NCI-H2171 treated with DMSO at 0.1 percent for 48 hours (cell line): ENCODE measurements at places on chromosomes 3 and 15.
A peak's percentile ranks its signal among the peaks of the same experiment; 100 is the strongest.

- DNase-seq, result no peak
Observed at GRCh38 chr3:53261712-53262111, 5.9 kb upstream of the TKT start.

GRCh38 chr3:4501437-4501836 is 8.3 kb downstream of the ITPR1 start:
- DNase-seq, result no peak

GRCh38 chr15:73782344-73782959 is 29.3 kb upstream of the INSYN1 start:
- DNase-seq, result peak; percentile 5

GRCh38 chr3:65676580-65676979 is 362.1 kb downstream of the MAGI1 start:
- no peak for DNase-seq

- DNase-seq, result no peak
Observed at GRCh38 chr15:55394694-55395093, 13.5 kb downstream of the CCPG1 start.

GRCh38 chr15:95590533-95591044 is 739.9 kb upstream of the NR2F2 start:
- no peak for DNase-seq

DNA sequence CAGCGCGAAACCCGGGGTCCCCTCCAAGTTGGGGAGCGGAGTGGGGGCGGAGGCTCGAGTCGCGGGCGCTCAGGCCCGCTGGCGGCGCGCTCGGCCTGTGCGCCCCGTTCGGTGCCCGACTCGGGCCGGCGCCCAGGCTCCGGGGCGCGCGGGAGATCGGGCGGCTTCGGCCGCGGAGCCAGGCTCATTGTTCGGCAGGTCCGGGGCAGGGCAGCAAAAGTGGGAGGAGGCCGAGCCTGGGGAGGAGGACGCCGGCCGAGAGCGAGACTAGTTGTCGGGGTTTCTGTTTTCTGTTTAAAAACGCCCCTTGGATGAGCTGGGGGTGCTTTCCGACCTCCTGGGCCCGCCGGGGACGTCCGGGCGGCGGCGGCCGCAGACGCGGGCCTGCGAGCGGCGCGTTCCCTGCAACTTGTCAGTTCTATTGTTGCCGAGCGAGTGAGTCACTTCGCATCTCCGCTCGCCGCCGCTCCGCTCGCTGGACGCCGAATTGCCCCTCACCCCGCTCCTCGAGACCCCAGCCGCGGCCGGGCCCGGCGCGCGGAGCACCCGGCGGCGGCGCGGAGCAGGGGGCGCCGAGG is 676 bp downstream of the TCF12 start:
- DNase-seq, result peak; percentile 33

- DNase-seq, result peak; percentile 68
Observed at GRCh38 chr15:72231833-72232478, 966 bp upstream of the PKM start.

DNA sequence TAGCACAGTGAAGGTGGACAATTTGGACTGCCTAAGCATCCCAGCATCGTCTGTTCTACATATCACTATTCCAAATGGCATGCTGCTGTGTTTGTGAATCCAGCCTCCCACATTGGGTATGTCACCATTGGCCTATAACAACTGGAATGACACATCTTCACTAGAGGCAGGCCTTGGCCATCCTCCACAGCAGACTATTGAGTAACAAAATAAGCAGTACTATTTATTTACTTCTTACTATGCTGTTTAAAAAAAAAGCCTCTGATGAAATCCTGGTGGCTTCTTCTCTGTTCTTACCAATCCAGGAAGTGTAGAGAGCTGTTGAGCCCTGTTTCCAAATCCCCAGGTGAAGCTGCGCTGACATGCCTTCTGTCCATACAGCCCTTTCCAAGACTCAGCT is 30.6 kb upstream of the CERS3 start:
- no peak for DNase-seq

DNA sequence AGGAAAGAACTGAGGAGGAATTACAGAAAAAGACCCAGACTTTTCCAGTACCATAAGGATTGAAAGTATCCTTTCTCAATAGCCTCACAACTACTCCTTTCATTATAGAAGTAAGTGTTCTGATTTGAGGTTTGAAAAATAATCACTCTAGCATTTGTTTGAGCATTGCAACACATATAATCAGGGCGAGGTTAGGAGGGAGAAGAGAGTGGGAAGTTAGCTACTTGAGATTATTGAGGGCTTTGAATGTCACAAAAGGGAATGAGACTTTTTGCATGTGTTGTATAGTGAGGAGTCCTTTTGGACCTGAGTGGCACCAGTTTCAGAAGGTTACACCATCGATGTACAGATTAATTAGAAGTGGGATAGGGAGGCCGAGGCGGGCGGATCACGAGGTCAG is 65.2 kb upstream of the TNIK start:
- no peak for DNase-seq

- DNase-seq, result no peak
Observed at GRCh38 chr3:3037156-3037555, 73.0 kb downstream of the IL5RA start.

DNA sequence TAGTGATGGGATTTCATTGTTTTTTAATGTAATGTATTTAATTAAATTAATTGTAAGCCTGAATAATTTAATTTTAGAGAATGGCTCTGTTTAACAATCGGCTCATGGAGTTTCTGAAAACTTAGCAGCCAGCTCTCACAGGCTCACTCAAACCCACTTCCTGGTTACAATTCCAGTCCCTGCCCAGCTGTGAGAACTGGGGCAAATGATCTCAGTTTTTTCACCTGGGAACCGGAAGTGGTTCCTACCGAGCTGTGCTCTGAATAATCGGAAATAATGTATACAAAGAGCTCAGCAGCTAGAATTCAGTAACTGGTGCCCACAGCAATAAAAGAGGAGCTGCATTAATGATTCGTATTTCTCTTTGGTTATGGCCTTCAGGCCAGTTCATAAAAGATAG is 244.3 kb upstream of the MCTP2 start:
- no peak for DNase-seq

- DNase-seq, result no peak
Observed at GRCh38 chr3:122680475-122681283, at the start of gene PARP14. PARP14 (plus strand) TSS chr3:122680839; CDS start chr3:122680884, 45 bp downstream.

- no peak for DNase-seq
Observed at GRCh38 chr3:126126286-126126685, 42.4 kb upstream of the SLC41A3 start.

DNA sequence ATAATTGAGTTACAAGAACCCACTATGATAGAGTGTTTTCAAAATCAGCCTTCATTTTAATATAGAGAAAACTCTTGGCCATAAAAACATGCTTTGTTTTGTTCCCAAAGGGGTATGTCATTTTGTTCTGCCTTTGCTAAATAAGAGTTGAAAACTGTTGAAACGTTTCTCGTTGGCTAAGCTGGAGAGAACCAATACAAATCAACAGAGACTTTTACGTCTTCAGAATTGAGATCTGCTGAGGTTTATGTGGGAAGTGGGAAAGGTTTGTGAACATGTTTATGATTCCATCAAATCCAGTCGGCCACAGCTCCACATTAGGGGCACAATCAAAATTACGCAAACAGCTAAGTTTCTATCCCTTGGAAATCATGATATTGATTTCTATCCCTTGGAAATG is 102.0 kb downstream of the IGF2BP2 start:
- no peak for DNase-seq

DNA sequence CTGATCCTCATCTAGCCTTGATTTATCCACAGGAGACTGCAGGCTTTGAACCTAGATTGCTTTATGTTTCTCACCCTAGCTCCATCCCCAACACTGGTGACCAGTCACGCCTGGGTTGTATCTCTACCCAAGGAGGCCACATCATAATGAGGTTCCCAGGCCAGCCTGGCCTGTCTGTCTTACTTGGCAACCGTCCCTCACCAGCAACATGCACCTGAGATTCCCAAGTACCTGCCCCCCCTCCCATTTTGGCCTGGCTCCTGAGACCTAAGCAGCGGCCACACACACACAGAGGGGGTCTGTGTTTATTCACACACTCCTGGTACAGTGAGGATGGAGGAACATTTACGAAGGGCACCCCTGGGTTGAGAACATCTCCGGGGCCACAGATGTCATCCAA is 2.4 kb downstream of the CAMK2N2 start:
- no peak for DNase-seq

GRCh38 chr15:45919806-45920205 is 285.0 kb downstream of the SQOR start:
- no peak for DNase-seq

DNA sequence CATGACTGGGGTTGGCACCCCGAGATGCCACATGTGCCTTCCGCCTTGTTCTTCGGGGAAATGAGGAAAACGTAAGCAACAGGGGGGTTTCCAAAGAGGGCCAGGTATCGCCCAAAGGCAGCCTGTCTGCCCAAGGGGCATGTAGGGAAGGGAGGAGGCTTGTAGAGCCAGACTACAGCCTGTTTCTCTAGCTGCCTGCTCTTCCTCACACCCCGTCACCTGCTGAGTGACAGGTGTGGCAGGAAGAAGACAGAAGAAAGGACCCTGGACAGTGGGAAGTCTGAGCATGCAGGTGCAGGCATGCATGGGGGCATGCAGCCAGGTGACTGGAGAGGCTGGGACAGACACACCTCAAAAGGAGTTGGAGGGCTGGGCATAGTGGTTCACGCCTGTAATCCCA is 9.8 kb downstream of the PLA2G4E start:
- DNase-seq, result no peak

DNA sequence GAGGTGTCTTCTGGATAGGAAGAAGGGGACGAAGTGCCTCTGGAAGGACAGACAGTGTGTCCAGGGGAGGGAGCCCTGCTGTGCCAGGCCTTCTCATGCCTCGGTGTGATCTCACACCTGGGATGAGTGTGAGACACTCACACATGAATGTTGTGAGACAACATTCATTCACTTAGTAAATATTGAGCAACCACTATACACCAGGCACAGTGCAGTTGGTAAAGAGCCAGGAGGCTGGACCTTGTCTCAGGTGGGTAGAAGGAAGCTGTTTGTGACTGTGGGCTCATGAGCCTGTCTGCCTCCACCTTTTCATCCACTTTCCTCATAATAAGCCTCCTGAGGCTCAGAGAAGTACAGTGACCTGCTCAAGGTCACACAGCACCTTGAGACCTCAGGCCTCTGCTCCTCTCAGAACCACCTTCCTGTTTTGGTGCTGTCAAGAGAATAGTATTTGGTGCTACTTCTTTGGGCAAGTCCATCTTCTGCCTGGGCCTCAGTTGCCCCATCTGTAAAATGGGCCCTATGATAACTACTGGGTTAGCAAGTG is 20.9 kb downstream of the SLC6A6 start:
- DNase-seq, result no peak

GRCh38 chr3:114675104-114675503 is 381.3 kb downstream of the TIGIT start:
- DNase-seq, result peak; percentile 47

GRCh38 chr3:161295325-161295724 is 74.2 kb downstream of the NMD3 start:
- no peak for DNase-seq

- no peak for DNase-seq
Observed at GRCh38 chr3:149726716-149727407, 25.4 kb downstream of the COMMD2 start.

DNA sequence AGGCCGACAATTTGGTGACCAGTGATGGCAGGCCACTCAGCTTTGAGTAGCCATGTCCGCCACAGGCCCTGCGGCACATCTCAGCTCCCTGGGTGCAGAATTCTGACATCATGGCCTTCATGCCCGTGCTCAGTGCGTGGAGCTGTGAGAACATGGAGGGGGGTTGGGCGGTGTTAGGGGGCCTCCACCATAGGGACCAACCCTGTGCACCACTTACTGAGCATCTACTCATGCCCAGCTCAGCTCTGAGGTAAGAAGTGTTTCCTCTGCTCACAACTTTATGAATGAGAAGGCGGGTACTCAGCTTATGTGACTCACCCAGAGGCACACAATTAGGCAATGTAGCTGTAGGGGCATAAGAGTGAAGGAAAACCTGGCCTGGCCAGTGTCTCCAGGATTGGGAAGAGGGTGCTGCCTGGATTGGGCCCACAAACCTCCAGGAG is 10.5 kb downstream of the ACOX2 start:
- DNase-seq, result no peak

DNA sequence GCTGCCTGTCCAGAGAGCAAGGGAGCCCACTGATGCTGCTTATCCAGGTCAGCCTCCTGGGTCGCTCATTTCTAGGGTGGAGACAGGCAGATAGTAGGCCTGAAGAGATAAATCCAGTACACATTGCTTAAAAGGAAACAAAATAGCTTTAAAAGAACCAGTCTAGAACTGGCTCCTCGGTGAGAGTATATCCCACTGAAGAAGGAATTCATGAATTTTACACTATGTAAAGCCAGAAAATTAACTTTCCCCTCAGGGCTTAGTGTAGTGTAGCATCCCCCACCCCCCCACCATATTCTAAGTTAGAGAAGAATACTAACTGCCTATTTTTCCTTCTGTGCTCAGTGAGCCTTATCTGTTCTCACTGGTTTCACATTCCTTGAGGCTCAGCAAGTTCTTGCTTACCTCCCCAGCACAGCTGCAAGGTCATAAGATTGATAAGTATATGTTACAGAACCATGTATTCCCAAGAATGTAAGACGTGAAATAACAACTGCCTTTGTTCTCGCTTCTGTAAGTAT is 30.5 kb upstream of the NOX5 start:
- DNase-seq, result no peak

DNA sequence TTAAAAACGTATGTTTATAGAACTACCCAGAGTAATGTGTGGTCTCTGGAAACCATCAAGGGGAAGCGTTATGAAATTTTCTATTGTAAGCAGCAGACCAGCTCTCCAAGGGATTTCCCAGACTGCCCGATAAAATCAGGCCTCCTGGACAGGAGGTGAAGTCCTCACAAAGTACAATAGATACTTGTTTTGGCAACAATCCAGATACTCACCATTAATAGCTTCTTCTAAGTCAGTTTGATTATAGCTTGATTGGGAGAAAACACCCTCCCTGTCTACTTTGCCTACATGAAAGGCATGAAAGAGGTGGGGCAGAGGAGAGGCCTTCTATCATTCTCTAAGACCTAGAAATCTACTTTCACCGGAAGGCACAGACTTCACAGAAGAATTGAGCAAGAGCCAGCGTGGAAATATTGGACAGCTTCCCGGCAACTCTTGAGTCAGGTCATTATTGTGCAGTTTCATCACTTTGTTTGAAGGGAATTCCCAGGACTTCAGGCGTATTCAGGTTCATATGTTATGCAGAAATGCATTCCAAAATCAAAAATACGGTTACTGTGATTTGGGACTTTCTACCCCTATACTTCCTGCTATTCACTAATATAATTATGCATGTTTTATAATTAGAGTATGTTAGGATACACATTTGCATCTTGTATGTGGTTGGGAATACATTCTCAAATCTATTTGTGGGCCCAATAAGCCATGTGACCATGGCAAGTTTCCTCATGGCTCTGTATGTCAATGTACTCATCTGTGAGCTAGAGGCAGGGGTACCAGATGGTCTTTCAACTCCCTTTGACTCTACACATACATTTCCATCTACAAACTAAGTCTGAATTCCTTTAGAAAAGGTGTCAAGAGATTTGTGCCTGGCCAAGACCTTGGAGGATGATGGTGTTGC is 103.5 kb downstream of the CD47 start:
- DNase-seq, result no peak
